ENCODE measurements at places on chromosomes 11 and 22.

GRCh38 chr11:102268985-102269470 is 48.3 kb upstream of the BIRC3 start:
- DNase-seq = no peak

DNA sequence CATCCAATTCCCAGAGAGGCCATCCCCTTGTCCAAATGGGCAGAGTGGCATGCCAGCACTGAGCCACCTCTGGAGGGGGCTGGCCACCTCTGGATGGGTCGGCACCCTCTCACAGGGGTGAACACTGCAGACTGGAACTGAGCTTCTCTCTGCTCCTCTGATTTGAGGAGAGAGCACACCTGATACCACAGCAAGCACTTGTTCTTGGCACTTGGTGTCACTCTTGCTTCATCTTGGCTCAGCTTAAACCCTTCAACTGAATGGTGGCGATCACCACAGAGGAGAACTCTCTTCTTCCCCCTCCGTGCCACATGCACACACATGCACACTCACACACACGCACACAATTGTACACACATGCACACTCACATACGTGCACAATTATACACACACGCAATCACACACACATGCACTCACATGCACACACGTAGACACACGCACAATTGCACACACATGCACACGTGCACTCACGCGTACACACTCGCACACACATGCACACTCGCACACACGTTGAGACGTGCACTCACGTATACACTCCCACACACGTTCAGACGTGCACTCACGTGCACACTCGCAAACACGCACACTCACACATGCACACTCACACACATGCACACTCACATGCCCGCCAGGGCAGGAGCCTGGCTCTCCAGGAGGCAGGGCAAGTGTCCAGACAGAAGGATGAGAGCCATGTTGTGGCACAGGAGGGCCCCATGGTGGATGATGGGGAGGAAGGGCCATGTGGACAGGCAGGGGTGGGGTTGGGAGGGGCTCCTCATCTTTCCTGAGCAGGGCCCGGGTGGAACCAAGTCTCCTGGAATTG is 23.4 kb downstream of the OVOL1 start:
- DNase-seq = no peak

- no peak for DNase-seq
Measured at GRCh38 chr22:39847477-39847876, 46.1 kb downstream of the ENTHD1 start.

DNA sequence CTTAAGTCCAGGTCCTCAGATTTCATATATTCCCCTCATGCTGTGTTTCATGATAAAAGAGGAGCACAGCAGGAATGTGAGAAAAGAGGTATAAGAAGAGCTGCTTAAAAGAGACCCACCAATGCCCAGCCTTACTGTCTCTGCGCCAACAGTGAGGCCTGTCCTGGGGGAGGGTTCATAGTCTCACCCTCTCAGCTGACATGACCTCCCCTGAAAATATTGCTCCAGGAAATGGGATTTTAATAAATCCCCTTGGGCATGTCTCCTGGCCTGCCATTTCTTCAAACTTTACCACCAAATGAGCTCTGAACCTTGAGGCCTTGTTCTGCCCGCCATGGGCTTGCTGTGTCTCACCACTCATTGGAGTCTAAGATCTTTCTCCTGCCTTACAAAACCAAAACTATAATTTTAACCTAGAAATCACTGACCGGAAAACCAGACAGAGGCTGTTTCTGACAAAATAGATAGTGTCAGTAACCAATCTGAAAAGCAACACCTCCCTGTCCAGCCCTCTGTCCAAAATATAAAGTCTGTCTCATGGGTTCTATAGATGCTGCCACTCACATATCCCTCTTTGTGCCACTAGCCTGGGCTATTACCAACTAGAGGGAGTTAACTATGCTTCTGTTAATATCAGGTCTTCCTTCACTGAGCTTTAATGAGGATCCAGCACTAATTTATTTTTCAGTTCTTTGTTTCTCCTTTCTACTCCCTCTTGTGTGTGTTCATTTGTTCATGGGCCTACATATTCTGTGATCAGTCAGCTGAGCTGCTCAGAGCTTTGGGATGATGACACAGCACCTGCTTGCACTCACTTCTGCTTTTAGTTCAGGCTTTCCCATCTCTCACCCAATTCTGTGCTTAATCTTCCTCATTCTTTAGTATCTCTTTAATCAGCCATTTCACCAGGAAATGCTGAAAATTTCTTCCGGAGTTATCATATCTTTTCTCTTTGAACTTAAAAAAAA is at the start of gene OR2AG2:
TSS of gene OR2AG2 (minus strand) at position 51 of the 968 bp plus-strand sequence. CDS start 3,019 bp downstream, outside the sequence.
- no peak for DNase-seq
